ENCODE measurements at places on chromosomes 4 and X.

DNA sequence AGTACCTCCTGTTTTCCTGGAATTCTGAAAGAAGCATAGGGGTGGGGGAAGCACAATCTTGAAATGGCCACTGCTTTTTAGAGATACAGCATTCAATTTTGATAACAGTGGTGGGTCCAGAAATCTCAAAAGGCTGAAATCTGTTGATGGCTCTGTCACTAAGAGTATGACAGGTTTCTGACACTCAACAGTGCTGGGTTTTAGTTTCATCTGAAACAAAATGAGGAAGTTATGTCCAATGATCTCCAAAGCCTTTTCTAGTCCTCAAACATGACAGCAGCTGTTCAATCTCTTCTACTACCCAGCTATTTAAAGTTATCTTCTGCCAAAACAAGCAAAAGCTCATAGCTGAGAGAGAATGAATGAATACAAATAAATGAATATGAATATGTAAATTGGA lies 110.5 kb downstream of the IL1RAPL1 start:
- DNase-seq = no peak

- no peak for DNase-seq
Observed at GRCh38 chr4:181157647-181158046, 1085.6 kb upstream of the TENM3 start.

GRCh38 chrX:102029026-102029425 lies 96.5 kb upstream of the TCEAL2 start:
- DNase-seq = no peak

- no peak for DNase-seq
Observed at GRCh38 chr4:78136109-78137081, 79.3 kb downstream of the FRAS1 start.

- DNase-seq = peak; percentile 86
Observed at GRCh38 chr4:2800691-2801596, 8.1 kb downstream of the SH3BP2 start.

All from fibroblast of pulmonary artery (primary cell).